ENCODE measurements at places on chromosomes 2 and 18. TPM values are rescaled to one million over a fixed set of nuclear protein-coding genes. Genes with fewer than 3 reads are reported as not detected.

SLC5A7 gene
- total RNA-seq, result not detected

SLC4A3 gene
- not detected for total RNA-seq

GCG gene
- not detected for total RNA-seq

TMEM247 gene
- total RNA-seq, result not detected

DES gene
- not detected for total RNA-seq

POTEC gene
- total RNA-seq, result 0.04 TPM

MEMO1 gene
- 44.8 TPM for total RNA-seq

SLC39A6 gene
- total RNA-seq, result 29.2 TPM

C2orf92 gene
- total RNA-seq, result 12.0 TPM

ESCO1 gene
- total RNA-seq, result 28.7 TPM

CYS1 gene
- 0.09 TPM for total RNA-seq

SERPINB12 gene
- not detected for total RNA-seq

CRYGD gene
- total RNA-seq, result not detected

MXD1 gene
- 14.8 TPM for total RNA-seq

ITGB1BP1 gene
- total RNA-seq, result 310 TPM

SERPINB10 gene
- total RNA-seq, result not detected

ASB18 gene
- total RNA-seq, result not detected

DYNAP gene
- total RNA-seq, result not detected

HDAC4 gene
- 52.9 TPM for total RNA-seq

RIT2 gene
- total RNA-seq, result not detected

FOXI3 gene
- not detected for total RNA-seq

MBP gene
- 55.7 TPM for total RNA-seq

POMC gene
- total RNA-seq, result 5.2 TPM

TRIM43 gene
- 0.17 TPM for total RNA-seq

CRYGC gene
- total RNA-seq, result not detected

MDH1B gene
- total RNA-seq, result 0.56 TPM

IDH1 gene
- total RNA-seq, result 17.0 TPM

DSG4 gene
- total RNA-seq, result not detected

OR6B2 gene
- not detected for total RNA-seq

PROKR1 gene
- total RNA-seq, result not detected

LCT gene
- total RNA-seq, result 0.45 TPM

CHRNG gene
- total RNA-seq, result not detected

NOSTRIN gene
- not detected for total RNA-seq

GALNT5 gene
- total RNA-seq, result 0.08 TPM

CAB39 gene
- 137 TPM for total RNA-seq

LYG1 gene
- 1.3 TPM for total RNA-seq

GALNT3 gene
- 10.8 TPM for total RNA-seq

MAP2 gene
- total RNA-seq, result 0.26 TPM

PPP4R3B gene
- total RNA-seq, result 79.0 TPM

ACTG2 gene
- not detected for total RNA-seq

HAAO gene
- 0.98 TPM for total RNA-seq

CDK5R2 gene
- total RNA-seq, result not detected

BAZ2B gene
- total RNA-seq, result 11.6 TPM

ERBB4 gene
- total RNA-seq, result not detected

CPO gene
- total RNA-seq, result not detected

CCDC141 gene
- total RNA-seq, result 2.1 TPM

BUB1 gene
- 94.7 TPM for total RNA-seq

CXCR4 gene
- total RNA-seq, result 360 TPM

TGIF1 gene
- total RNA-seq, result 86.1 TPM

SLC4A5 gene
- total RNA-seq, result 4.4 TPM

ZC3H15 gene
- total RNA-seq, result 54.4 TPM

ALPG gene
- not detected for total RNA-seq

KCNS3 gene
- not detected for total RNA-seq

DLGAP1 gene
- total RNA-seq, result 1.2 TPM

TUBB8B gene
- total RNA-seq, result not detected

All from activated T-helper 17 cell treated with anti-CD3 and anti-CD28 coated beads, Interleukin-2, amount 50 U/mL, for 72 hours (primary cell).